Epithelial cell of proximal tubule (primary cell): ENCODE measurements at places on chromosomes 7 and 10.

GRCh38 chr7:105613611-105614330 lies 32.5 kb upstream of the EFCAB10 start:
- DNase-seq: no peak

- no peak for DNase-seq
Measured at GRCh38 chr7:87982116-87982515, 48.1 kb downstream of the ADAM22 start.

DNA sequence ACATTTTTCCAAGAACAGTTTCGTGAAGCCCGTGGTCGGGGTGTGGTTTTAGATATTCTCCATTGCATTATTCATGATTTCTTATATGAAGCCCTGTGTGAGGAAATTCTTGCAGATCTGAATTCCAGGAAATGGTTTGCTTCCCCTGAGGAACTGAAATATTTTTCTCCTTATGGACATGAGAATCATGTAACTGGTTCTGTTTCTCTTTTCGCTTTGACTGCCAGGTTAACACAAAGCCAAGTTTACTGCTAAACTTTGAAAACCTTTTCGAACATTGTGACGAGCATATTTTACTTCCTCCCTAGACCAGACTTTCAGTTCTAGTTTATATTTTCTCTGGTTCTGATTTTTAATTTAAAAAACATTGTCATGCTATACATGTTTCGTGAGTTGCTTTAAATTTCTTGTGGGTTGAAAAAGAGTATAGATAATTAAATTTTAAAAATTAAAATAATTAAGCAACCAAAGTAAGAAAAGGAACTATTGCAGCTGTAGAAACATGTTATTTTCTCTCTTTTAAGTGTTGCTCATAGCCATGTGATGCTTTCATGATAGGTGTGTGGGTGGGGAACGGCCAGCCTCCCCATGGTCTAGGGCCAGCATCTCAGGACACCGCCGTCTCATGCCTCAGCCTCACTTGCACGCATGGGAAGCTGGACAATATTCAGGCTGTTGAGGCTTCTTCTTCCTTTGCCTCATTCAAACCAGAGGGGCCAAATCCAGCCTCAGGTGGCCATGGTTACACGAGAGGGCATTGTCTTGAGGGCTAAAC lies 97.1 kb downstream of the CREB5 start:
- DNase-seq: no peak

- DNase-seq: no peak
Measured at GRCh38 chr10:124092250-124092859, 1.0 kb downstream of the CHST15 start.

GRCh38 chr7:46539892-46540483 lies 618.9 kb upstream of the IGFBP3 start:
- DNase-seq: no peak

- DNase-seq: no peak
Measured at GRCh38 chr7:73682745-73683055, 553 bp downstream of the DNAJC30 start.

DNA sequence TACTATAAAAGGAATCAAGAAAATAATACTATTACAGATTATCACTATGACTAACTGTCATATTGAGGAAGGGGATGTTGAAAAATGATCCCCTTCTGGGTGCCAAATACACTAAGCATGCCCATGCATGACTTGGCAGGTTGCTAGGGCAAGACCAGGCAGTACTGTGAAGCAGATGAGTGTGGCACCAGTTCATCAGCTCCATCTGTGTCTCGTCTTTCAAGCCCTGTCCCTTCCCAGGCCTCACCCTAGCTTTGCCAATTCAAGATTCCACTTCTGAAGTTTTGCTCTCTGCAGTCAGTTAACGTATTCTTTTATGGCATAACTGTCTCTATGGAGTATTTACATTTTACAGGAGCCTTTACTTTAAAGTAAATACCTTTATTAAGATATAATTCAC lies 135.6 kb upstream of the HPS1 start:
- DNase-seq: no peak

DNA sequence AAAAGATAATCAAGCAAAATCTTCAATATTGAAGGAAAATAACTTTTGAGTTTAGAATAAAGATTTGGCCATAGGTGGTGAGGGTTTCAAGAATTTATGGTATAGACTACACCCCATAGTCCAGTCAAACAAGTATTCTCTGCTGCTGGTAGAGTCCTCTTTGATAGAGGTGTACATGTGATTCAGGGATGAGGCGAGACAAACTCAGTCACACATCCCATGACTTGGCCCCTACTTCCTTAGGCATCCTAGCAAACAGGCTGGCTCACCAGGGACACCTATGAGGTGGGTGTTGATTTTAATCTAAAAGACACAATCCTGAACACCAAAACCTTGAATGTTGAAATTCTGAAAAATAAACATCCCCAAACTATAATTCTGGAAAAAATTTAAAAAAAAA lies 78.1 kb upstream of the SLC25A13 start:
- no peak for DNase-seq

DNA sequence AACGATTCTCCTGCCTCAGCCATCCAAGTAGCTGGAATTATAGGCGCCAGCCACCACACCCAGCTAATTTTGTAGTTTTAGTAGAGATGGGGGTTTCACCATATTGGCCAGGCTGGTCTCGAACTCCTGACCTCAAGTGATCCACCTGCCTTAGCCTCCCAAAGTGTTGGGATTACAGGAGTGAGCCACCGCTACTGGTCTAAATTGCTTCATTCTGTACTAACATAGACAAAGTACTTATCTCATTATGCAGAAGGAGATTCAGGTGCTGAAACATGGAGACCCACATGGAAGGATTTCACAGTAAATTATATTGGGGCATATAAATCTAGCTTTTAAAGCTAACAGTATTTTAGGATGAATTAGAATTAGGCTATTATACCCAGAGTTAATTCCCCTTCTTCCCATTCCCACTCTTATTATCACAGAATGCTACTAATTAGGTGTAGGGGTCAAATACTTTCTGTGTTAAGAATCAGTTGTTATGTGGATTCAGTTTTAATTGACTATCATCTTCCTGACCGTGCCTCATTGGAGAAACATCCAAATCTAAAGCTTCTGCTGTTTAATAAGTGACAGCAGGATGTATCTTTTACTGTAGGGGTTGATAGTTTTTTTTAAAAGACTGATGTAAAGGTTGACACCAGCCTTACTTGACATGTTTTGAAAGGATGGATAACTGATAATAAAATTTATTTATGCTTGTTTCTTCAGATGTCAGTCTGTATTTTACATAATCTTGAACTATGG lies 27.2 kb downstream of the ADK start:
- DNase-seq: no peak

DNA sequence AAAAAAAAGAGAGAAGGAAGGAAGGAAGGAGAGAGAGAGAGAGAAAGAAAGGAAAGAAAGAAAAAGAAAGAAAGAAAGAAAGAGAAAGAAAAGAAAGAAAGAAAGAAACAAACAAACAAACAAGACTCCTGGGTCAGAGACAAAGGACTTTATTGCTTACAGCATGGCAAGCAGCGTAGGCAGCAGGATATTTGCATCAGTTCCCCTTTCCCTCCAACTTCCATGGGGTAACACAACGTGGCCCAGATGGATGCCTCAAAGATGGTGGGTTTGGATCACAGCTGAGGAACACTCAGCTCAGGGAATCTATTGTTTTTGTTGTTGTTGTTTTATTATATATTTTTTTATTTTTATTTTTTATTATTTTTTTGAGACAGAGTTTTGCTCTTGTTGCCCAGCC lies 128.5 kb upstream of the VKORC1L1 start:
- no peak for DNase-seq

DNA sequence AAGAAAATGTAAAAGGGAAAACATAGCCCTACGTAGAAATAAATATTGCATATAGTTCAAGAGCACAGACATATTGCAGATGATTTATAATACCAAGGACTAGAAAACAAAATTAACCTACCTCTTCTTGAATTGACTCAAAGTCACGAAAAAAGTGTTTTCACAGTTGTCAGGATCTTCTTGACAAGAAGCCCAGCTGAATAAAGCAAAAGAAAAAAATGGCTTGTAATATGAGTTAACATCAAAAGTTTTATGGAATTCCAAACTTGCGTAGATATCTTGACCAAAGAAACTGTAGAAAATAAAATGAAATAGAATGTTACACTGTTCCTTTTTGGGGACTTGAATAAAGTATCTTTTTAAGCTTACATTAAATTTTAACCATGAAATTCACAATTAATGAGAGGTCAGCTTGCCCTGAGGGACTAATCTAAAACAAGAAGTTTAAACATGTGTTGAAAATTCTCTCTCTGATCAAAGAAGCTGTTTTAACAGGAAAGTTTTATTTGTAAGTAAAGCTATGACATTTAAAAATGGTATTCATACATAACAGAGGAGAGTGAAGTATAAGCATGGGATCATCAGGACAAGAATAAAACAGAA lies 133.1 kb upstream of the SEMA3C start:
- no peak for DNase-seq

GRCh38 chr7:134836447-134836846 lies 57.0 kb downstream of the CALD1 start:
- no peak for DNase-seq

- no peak for DNase-seq
Measured at GRCh38 chr10:103254538-103255325, 9.0 kb downstream of the RPEL1 start.

DNA sequence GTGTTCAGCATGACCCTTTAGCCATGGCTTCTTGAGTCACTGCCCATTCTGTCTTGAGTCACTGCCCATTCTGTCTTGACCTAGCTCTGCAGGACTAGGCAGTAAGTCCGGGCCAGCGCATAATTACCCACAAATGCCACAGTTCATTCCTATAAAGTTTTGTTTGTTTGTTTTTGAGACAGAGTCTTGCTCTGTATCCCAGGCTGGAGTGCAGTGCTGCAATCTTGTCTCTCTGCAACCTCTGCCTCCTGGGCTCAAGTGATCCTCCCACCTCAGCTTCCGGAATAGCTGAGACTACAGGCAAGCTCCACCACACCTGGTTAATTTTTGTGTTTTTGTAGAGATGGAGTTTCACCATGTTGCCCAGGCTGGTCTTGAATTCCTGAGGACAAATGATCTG lies 32.7 kb upstream of the TARP start:
- DNase-seq: peak; percentile 40

GRCh38 chr10:94412449-94412848 lies 10.1 kb downstream of the TBC1D12 start:
- no peak for DNase-seq

- DNase-seq: no peak
Measured at GRCh38 chr10:75195035-75195763, 15.4 kb upstream of the VDAC2 start.

GRCh38 chr7:156816943-156817572 lies 75.9 kb downstream of the LMBR1 start:
- no peak for DNase-seq

- DNase-seq: no peak
Measured at GRCh38 chr10:119871881-119872609, 598 bp downstream of the MCMBP start.

GRCh38 chr10:12733271-12733670 lies 268.2 kb downstream of the CCDC3 start:
- no peak for DNase-seq

DNA sequence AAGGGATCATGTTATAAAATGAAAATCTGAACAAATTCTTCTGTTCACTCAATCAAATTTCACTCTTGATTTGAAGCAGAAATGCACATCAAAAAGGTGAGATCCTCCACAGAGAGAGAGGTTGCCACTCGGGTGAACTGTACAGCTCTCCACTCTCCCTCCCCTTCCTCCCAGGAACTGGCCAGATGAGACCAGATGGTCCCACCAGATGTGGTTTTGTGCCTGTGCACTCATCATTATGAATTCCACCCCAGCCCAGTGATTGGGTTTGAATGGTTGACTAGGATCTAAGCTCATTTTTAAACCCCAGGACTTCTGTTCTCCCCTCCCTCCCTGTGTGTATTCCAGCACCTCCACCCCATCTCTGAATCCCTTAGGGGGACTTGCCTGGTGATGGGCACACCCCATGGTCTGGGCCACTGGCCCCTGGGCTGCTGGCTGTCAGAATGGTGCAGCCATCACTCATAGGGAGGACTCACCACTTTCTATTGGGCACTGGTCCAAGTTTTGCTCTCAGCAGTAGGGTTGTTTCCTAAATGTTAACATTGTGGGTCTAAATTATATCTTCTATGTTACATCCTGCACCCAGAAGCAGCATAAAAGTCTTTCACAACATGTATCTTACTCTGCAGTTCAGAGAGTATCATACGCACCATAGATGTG lies 393.1 kb downstream of the TNS3 start:
- no peak for DNase-seq

- no peak for DNase-seq
Measured at GRCh38 chr10:122338609-122339441, 35.7 kb upstream of the PLEKHA1 start.

GRCh38 chr10:109067031-109067430 lies 856.3 kb downstream of the XPNPEP1 start:
- peak; percentile 80 for DNase-seq

DNA sequence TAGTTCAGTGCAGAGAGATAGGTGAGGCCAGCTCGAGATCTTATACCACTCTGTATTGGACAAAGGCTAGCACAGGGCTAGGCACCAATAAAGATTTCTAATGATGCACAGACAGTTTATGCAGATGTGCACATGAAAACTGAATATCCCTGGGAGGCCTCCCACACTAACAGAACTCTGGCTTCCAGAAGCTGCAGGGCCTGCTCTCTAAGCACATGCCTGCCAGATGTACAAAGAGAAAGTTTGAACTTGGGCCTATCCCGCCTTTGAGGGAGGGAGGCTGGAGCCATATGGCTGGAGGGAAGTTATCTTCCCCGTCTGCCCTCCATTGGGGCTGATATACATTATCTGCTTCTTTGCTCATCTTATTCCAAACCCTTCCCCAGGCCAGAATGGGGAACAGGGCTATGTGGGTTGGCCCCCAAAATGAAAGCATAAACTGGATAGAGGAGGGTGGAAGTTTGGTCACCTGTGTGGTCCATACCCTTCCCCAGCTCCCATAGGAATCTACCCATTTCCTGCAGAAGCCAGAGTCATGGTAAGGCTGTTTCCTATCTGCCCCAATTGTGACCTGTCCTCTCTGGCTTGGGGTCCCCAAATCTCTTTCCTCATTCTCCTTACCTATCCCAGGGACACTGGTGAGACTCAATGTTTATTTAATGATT lies 3.8 kb downstream of the KAZALD1 start:
- DNase-seq: no peak

DNA sequence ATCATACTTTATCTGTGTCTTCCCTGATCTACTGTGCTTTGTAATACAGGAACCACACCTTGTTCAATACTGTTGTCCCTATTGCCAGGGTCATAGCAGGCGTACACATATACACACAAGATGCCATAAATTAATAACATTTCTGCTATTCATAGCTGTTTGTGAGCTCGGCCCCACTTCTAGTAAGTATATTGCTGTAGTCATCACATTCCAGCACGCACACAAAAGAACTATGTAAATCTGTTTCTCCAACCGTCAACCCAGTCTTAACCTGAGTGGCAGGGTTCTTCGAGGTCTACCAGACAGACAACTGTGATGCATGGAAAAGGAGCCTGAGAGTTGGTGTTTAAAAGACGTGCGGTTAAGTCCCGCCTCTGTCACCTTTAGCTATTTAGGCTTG lies 5.7 kb upstream of the CACNB2 start:
- DNase-seq: no peak

- no peak for DNase-seq
Measured at GRCh38 chr10:17088118-17088806, 41.3 kb downstream of the CUBN start.
